ENCODE measurements at places on chromosomes 3 and 15. TPM values are rescaled to one million over a fixed set of nuclear protein-coding genes. Genes with fewer than 3 reads are reported as not detected.

The SCAMP5 gene
- total RNA-seq: 18.1 TPM

The SLC28A2 gene
- not detected for total RNA-seq

The FANCD2 gene
- total RNA-seq: 11.3 TPM

The NT5DC2 gene
- total RNA-seq: 24.4 TPM

The FOXB1 gene
- not detected for total RNA-seq

The RPUSD2 gene
- 11.1 TPM for total RNA-seq

The INKA1 gene
- 13.6 TPM for total RNA-seq

The IGSF11 gene
- 0.13 TPM for total RNA-seq

The UTS2B gene
- total RNA-seq: not detected

The C15orf39 gene
- total RNA-seq: 4.5 TPM

The KCNMB3 gene
- total RNA-seq: 2.1 TPM

The ADAMTSL3 gene
- total RNA-seq: 22.2 TPM

The LRRC34 gene
- total RNA-seq: 3.1 TPM

The LRRIQ4 gene
- not detected for total RNA-seq

The ARGFX gene
- total RNA-seq: not detected

The SH2D7 gene
- total RNA-seq: not detected

The ACTC1 gene
- total RNA-seq: not detected

The FRMD4B gene
- total RNA-seq: 67.8 TPM

The C2CD4B gene
- total RNA-seq: 28.2 TPM

The P3H2 gene
- total RNA-seq: 13.7 TPM

The STRIT1 gene
- total RNA-seq: not detected

The SLITRK3 gene
- total RNA-seq: not detected

The NR2E3 gene
- under 0.01 TPM for total RNA-seq

The MED12L gene
- total RNA-seq: 0.13 TPM

The ATP13A3 gene
- 125 TPM for total RNA-seq

The NTRK3 gene
- not detected for total RNA-seq

The CALML4 gene
- 1.3 TPM for total RNA-seq

The NLGN1 gene
- 0.51 TPM for total RNA-seq

The TMCO5A gene
- total RNA-seq: not detected

The CLDN16 gene
- not detected for total RNA-seq

The UROC1 gene
- total RNA-seq: not detected

The VWA5B2 gene
- total RNA-seq: not detected

The PLA2G4D gene
- total RNA-seq: not detected

The EFCC1 gene
- 2.7 TPM for total RNA-seq

The SLTM gene
- total RNA-seq: 41.5 TPM

The SYNM gene
- 105 TPM for total RNA-seq

The AGBL1 gene
- not detected for total RNA-seq

The ECE2 gene
- not detected for total RNA-seq

The ZMAT3 gene
- total RNA-seq: 17.1 TPM

The RBMS3 gene
- 23.1 TPM for total RNA-seq

The HYAL1 gene
- total RNA-seq: 4.6 TPM

The KLF15 gene
- 1.7 TPM for total RNA-seq

The SPTSSB gene
- not detected for total RNA-seq

The UCN2 gene
- total RNA-seq: not detected

The SLC24A5 gene
- not detected for total RNA-seq

The CCR9 gene
- not detected for total RNA-seq

The RLBP1 gene
- total RNA-seq: not detected

The SLC22A14 gene
- total RNA-seq: under 0.01 TPM

The CRYGS gene
- 0.89 TPM for total RNA-seq

The COL6A5 gene
- not detected for total RNA-seq

The ONECUT1 gene
- not detected for total RNA-seq

The INSYN1 gene
- 0.51 TPM for total RNA-seq

The ACKR4 gene
- under 0.01 TPM for total RNA-seq

The COPG1 gene
- total RNA-seq: 171 TPM

The GLCE gene
- total RNA-seq: 45.3 TPM

The TRIM59 gene
- 12.5 TPM for total RNA-seq

The FEZF2 gene
- total RNA-seq: not detected
